PC-3 (cell line): ENCODE measurements at places on chromosomes 3 and 15.

DNA sequence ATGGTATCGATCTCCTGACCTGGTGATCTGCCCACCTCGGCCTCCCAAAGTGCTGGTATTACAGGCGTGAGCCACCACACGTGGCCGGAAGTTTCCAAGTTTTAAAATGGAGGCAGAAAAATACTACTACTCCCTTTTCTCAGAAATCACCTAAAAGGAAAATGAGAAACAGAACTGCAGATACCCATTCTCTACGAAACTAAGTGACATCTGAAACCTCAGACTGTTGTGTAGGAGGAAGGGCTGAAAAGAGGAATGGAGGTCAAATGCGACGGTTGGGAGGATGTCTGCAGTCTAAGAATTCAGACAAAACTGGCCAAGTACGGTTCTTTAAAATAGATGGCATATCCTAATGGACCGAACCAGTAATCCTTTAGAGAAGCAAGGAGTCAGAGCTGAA lies 24.1 kb downstream of the WDR48 start:
- DNase-seq, result no peak

- peak; percentile 72 for DNase-seq
Observed at GRCh38 chr3:142993958-142994442, 7.4 kb upstream of the U2SURP start.

DNA sequence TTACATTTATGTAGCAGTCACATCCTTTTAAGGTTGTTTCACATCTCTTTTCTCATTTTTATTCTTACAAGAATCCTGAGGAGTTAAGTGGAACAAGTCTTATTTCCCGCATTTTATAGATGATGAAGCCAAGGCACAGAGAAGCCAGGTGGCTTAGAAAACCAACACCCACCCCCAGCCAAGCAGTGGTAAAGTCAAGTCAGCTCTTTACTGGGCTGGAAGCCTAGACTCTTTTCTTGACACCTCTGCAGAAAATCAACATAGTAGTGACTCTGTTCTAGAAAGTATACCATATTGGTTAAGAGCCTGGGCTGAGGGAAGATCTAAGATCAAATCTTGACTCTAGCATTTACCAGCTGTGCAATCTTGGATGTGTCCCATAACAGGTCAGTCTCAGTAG lies 195.7 kb downstream of the KCNAB1 start:
- DNase-seq, result no peak

DNA sequence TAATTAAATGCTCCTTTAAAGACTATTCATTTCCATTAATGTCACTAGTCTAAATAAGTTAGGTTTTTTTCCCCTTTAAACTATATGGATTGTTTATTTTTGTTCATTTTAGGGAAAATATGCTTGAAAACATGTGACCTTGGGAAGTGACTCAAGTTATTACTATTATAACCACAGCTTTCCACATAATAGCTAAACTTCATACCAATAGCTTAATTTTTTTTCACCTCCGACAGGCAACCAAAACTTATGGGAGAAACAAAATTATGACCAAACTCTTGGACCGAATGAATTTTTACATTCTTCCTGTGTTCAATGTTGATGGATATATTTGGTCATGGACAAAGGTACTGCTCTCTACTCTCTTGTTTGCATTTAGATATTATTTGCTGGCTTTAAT lies 16.2 kb downstream of the CPA3 start:
- DNase-seq, result no peak

- no peak for DNase-seq
Observed at GRCh38 chr3:195263193-195263924, 7.6 kb downstream of the XXYLT1 start.

- no peak for DNase-seq
Observed at GRCh38 chr3:157285141-157285540, 125.2 kb upstream of the CCNL1 start.

DNA sequence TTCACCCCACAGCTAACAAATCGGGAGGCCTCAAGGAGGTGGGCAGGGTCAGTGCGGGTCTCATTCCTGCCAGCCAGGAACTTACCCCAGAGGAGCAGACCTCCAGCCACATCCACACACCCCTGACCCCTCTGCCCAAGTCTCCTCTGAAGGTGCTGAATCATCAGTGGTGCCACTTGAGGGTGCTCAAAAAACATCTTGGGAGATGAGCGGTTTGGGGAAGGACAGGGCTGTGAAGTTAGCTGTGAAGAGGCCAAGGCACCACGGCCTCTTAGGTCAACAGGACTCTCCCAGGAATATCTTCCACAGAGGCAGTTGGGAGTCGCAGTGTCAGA lies 1.2 kb downstream of the DAPK2 start:
- no peak for DNase-seq

- no peak for DNase-seq
Observed at GRCh38 chr15:50066666-50067065, 52.4 kb downstream of the ATP8B4 start.

DNA sequence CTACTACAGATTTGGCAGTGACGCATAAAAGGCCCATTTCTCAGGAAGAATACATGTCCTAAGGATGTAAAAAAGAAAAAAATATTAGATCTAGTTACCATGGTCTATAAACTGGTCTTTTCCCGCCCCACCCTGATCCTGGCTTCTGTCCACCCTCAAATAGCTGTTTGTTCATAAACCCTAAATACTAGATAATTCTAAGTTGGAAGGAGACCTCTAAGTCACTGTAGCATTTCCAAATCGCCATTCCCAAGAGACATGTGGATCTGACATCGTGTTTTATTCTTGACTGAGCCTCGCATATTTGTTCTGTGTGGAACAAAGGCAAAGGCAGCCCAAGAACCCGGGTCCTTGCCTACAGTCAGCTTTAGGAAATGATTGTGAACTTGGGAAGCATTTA lies 49.0 kb downstream of the LMCD1 start:
- no peak for DNase-seq

DNA sequence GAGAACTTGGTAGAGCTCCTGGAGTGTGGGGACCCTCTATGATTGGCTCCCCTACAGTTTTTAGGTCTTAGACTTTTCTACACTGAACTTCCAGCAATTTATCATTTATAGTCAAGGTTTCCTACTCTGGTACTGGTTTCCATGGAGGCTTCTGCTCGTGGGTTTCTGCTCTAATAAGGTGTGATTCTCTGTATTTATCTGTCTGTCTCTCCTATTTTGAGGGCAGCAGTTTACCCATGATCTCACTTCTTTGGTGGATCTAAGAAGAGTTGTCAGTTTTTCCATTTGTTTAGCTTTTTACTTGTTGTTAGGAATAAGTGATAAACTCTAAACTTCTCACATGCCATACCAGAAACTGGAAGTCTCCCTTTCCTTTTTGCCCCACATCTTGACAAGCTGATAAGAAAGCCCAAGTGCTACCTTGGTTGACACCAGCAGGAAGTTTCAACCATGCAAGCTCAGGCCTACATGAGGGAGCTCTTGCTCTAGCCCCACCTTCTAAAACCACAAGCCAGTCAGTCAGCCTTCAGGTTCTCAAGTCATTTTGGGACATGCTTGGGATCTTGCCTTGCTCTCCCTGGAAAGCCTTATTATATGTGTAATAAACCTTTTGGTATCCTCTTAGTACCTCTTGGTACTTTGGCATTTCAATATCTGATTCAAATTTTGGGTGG lies 10.0 kb downstream of the TIMMDC1 start:
- DNase-seq, result no peak

DNA sequence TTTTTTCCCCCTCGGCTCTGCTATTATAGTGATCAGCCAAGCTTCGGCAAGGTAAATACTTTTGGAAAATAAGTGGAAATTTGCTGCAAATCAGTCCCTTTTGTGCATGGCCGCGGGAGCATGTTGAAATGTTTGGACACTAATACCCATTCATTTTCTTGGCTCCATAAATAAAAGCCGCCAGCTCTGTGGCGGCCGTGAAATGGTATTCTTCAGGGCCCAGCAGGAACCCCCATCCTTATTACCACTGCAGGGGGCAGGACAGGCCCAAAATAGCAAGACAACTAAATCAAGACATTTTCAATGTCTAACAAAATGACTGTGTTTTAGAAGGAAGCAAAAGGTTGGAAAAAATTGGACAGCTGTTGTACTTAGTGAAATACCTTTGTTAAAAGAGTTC lies 362.3 kb downstream of the NR2F2 start:
- DNase-seq, result no peak

DNA sequence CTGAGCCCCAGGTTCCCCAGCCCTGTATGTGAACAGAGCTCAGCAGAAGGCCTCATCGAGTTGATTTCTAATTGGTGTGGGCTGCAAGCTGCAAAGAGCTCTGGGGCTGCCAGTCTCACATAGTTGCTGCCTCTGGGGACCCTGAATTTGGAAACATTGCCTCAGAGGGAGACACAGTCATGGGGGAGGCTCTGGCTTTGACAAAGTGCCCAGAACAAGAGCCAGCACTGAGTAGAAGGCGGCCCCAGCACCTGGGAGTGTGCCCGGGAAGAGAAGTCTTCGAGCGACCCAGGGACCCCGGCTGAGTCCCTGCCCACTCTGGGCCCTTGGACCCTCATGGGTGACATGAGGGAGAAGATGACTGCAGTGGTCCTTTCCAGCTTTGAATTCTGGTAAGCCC lies 7.3 kb downstream of the NTRK3 start:
- no peak for DNase-seq

DNA sequence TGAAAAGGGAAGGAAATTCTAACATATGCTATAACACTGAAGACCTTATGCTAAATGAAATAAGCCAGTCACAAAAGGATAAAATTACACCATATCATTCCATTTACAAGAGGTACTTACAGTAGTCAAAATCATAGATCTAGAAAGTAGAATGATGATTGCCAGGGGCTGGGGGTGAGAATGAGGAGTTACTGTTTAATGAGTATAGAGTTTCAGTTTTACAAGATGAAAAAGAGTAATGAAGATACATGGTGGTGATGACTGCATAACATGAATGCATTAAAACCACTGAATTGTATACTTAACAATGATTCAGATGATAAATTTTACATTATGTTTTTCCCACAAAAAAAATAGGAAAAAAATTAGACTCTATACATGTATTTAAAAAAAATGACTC lies 152.6 kb downstream of the SCAPER start:
- DNase-seq, result peak; percentile 64

- no peak for DNase-seq
Observed at GRCh38 chr15:90007076-90007460, 5.9 kb downstream of the ZNF710 start.

DNA sequence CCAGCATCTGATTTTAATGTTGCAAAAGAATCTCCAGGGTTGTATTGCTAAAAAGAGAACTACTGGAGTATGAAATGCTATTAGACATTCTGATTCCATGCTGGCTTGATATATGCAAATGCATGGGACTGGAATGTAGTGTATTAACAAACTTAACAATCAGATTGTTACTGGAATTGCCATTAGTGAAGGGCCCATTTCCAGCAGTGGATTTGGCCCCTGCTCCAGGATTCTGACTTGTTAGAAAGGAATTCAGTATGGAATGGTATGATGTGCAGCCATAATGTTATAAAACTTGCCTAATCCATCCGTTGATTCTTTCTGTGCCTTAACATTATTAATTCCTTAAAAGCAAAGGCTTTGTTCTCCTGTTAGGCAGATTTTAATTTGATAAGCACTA lies 7.9 kb downstream of the ARRDC4 start:
- DNase-seq, result no peak

DNA sequence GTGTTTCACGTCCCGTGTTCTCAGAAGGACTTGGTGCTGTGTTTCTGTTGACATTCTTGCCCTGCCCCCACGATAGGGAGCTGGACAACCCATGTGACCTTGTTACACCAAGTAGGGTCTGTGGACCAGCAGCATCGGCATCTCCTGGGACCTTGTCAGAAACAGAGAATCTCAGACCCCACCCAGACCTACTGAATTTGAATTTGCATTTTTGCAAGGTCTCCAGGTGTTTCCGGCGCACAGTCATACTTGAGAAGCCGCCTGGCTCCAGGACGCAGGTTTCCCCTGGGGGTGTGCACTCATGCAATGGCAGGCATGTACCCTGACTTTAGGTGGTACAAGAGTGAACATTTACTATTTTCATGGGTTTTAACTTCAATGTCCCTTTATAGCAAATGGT lies 117.9 kb downstream of the TLE3 start:
- no peak for DNase-seq

DNA sequence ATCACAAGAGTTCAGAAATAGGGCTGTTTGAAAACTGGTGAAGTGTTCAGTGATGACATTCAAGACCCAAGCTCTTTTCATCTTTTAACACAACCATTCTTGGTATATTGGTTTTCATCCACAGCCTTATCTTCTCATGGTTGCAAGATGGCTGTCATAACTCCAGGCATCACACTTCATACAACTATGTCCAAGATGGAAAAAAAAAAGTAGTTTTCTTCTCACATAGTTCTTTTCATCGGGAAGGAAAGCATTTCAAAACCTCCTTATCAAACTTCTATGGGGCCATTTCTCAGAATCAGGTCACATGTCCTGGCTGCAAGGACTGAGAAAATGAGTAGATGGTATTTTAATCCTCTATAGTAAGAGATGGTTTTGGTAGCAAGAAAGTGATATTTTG lies 21.1 kb upstream of the MFSD1 start:
- DNase-seq, result no peak

DNA sequence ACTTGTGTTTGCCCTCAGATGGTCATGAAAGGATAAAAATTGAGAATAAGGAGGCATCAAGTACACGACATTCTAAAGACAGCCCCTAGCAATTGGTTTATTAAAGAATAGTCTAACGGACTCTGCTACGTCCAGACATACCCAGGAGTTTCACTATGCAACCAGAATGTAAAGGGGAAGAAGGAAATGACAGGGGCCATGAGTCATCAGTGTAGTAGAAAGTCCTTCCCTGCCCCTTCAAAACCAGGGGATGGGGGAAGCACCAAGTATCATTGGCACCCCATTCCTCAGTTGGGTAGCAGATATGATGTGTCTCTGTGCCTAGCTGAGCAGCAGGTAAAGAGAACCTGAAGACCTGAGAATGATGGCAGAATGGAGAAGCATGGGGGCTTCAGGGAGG lies 367.4 kb downstream of the IL20RB start:
- DNase-seq, result no peak

- no peak for DNase-seq
Observed at GRCh38 chr3:25171118-25171807, 256.8 kb upstream of the RARB start.

- no peak for DNase-seq
Observed at GRCh38 chr3:116033516-116033915, 410.2 kb downstream of the GAP43 start.

GRCh38 chr15:44092221-44092620 lies 102.8 kb downstream of the FRMD5 start:
- peak; percentile 40 for DNase-seq

- no peak for DNase-seq
Observed at GRCh38 chr15:98667521-98668179, 19.3 kb downstream of the IGF1R start.

DNA sequence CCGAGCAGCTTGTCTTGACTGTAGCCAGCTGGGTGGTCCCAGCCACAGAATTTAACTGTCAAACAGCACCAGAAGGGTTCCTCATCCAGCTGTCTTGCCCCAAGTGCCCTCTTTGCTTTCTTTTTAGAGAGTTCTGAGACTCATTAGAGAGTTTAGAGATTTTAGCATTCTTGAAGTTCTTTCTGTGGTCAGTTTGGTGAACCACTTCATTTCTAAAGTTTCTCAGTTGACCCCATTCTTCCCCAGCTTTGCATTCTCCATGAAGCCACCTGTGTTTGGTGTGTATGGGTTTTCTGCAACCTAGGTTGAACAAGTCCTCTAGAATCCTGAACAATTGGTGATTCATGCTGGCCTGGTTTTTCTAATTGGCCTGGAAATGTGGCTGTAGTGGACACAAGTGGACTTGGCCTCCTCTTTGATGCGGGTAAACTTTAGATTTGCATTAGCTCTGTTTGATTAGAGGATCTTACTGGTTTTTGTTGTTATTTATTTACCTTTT lies 33.7 kb downstream of the FLNB start:
- DNase-seq, result peak; percentile 31

GRCh38 chr3:165983284-165983683 lies 146.1 kb upstream of the BCHE start:
- DNase-seq, result peak; percentile 48

- no peak for DNase-seq
Observed at GRCh38 chr3:14323401-14324223, 78.8 kb upstream of the SLC6A6 start.
